ENCODE measurements at places on chromosomes 16 and 17.

- no peak for DNase-seq
These were observed 159.4 kb upstream of the ZNF267 start for GRCh38 chr16:31713945-31714902.

- DNase-seq = no peak
These were observed 300.0 kb downstream of the SNX29 start for GRCh38 chr16:12276576-12276975.

- DNase-seq = no peak
These were observed 2.3 kb upstream of the MYO15A start for GRCh38 chr17:18106211-18106610.

DNA sequence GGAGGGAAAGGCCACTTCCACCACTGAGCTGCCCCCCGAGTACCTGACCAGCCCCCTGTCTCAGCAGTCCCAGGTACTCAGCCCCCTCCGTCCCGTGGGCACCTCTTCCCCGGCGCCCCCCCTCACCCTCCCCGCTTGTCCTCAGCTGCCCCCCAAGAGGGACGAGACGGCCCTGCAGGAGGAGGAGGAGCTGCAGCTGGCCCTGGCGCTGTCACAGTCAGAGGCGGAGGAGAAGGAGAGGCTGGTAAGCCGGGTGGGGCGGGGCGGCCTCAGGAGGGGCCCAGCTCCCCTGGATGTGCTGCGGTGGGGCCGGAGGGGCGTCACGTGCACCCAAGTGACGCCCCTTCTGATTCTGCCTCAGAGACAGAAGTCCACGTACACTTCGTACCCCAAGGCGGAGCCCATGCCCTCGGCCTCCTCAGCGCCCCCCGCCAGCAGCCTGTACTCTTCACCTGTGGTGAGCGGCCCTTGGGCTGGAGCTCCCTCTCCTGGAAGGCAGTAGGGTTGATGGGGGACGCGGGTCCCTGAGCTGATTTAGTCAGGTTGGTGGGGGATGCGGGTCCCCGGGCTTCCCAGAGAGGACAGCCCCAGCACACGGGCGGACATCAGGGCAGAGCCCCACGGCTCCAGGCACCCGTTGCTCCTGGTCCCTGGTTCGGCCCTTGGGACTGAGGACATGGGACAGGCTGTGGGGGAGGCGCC, 9.5 kb upstream of the MRPL12 start:
- no peak for DNase-seq

DNA sequence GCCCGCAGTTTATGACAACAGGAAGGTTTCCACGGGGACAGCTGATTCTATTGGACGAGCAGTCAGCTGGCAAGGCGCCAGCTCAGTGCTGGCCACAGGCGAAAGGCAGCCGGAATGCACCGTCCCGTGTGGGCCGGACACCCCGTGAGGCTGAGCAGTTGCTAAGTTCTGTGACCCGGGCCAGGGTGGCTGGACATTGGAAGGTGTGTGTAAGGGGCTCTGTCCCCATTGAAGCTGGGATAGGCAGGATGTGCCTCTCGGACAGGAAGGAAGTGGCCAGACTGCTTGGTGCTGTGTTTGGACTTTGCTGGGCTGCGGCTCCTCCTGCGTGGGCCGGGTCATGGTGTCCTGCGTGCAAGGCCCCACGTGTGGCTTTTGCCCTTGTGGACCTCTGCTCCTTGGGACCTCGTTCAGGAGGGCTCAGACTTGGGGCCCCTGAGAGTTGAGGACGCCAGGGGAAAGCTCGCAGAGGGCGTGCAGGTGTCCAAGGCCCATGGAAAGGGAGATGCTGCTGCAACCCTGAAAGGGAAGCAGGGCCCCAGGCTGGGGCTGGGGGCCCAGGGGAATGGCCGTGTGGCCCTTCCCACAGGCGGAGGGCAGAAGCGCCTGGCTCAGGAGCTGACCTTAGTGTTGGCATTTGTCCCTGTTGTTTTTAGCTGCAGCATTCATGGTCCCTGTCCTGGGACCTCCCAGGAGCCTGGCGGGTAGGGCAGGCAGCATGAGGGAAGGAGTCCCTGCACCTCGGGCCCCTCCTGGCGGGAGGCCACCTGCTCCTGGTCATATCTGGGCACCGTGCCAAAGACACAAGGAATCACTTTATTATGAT, 10.0 kb downstream of the BAIAP2 start:
- no peak for DNase-seq

GRCh38 chr17:45288825-45289224, 26.9 kb upstream of the SPATA32 start:
- DNase-seq = no peak

DNA sequence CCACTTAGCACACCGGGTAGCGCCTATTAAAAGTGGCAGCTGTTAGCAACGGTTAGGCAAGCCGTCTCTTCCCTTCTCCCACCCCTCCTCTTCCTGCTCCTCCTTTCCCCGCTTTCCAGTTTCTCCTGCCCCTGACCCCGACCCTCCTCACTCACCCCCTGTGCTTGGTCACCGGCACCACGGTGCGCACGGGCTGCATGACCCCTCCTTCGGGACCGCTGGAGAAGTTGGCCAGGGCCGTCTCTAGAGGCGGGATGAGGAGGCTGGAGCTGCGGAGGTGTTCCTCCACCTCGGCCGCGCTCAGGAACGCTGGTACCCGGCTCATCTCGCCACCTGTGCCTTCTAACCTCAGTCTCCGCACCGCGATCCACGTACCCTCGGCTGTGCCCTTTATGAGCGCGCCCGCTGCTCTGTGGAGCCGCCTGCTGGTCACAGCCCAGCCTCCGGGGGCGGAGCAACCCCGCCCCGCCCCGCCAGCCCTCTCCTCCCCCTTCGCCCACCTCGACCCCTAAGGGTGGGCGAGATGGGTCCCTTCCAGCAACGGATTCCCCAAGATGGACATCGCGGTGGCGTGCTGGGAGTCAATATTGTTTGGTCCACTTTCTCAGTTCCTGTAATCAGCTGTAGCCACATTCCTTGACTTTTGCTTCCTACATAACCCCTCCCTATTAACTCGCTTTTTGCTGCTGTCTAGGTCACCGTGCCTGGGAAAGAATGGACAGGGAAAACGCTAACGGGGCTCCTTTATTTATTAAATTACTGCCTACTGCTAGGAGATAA, at the start of gene CRYM:
Gene CRYM (minus strand): TSS at position 364 of the 780 bp plus-strand sequence. CDS start 39 bp downstream, at position 325.
- DNase-seq = peak; percentile 28

DNA sequence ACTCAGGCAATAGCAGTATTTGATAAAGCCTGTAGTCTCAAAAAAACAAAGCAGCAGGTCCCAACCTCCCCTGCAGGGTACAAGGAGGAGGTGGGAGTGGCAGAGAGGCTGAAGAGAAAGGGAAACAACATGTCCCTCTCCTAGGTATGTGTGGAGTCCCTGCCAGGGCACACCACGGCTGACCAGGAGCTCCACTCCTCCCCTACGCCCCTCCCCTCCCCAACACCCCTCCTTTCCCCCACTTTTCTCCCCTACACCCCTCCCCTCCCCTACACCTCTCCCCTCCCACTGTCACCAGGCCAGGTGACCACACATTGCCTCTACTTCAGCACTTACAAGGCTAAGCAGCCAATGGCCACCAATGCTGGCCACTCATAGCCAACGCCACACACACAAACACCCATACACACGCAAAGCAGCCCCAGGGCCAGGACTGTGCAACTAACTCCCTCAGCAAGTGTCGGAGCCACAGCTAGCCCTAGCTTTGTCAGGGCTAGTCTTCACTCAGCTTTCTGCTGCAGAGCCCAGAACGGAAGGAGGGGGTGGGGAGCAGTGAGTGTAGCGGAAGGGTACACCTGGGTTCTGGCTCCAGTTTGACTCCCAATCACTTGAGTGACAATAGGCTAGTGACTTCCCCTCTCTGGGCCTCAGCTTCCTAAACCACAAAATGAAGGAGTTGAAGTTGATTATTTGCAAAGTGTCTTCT, 8.2 kb downstream of the CAVIN1 start:
- peak; percentile 33 for DNase-seq

GRCh38 chr16:370443-370842, at the start of gene MRPL28:
Gene MRPL28 (minus strand): TSS chr16:370538. CDS start chr16:370218, 320 bp downstream.
- DNase-seq = peak; percentile 95

DNA sequence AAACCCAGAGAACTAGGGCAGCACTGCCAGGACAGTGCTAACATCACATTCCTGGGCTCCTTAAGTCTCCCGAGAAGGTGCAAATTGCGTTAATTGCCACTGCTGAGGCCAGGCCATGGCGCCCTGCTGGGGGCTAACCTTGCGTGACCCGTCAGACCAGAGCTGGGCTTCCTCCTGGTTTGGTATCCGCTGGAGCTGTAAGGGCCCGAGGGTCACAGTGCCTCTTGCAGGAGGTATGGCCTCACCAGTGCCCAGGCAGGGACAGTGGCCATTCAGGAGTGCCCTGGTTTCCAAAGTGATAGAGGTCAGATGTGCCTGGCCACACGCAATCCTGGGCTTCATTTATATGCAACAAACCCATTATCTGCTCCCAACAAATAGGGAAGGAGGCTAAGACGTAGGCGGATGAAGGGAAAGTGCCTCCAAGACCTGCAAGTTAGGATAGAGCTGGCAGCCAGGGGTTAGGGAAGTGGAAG, 17.7 kb upstream of the ADCY9 start:
- DNase-seq = no peak

- DNase-seq = no peak
These were observed 12.1 kb downstream of the DNAJC7 start for GRCh38 chr17:42005166-42005565.

DNA sequence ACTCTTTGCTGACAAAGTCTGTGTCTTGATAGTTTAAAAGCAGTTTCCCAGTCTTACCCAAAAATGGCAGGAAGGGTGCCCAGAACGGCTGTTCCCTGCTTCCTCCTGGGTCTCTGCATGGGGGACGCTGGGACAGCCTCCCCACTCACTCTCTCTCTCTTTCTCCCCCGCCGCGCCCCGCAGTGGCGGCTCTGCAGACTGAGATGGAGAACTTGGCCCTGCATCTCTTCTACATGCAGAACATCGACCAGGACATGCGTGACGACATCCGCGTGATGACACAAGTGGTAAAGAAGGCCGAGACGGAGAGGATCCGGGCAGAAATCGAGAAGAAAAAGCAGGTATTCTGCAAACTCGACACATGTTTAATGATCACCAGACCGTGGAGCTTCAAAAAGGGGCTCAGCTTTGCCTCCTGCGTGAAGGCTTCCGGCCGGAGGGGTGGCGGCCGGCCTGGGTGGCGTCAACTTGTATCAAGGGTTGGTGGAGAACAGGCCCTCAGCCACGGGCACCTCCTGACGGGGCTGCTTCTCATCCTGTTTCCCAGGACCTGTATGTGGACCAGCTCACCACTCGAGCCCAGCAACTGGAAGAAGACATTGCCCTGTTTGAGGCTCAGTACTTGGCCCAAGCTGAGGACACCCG, 22.0 kb downstream of the CCDC40 start:
- no peak for DNase-seq

DNA sequence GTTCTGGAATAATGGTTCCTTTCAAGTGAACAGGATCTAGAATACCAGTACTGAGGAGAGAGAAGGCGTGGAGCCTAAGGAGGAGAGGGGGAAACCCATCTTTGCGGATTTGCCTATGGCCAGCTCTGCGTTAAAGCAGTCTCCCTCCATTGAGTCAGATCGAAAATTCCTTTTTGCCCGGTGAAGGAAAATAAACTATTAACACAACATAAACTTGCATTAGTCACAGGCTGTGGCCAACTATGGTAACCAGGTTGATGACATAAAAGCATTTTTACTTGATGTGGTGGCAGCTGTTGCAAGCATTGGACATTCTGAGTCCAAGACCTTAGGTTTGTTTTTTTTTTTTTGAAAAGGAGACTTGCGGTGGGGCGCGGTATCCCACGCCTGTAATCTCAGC, 8.9 kb downstream of the LDAF1 start:
- DNase-seq = no peak

DNA sequence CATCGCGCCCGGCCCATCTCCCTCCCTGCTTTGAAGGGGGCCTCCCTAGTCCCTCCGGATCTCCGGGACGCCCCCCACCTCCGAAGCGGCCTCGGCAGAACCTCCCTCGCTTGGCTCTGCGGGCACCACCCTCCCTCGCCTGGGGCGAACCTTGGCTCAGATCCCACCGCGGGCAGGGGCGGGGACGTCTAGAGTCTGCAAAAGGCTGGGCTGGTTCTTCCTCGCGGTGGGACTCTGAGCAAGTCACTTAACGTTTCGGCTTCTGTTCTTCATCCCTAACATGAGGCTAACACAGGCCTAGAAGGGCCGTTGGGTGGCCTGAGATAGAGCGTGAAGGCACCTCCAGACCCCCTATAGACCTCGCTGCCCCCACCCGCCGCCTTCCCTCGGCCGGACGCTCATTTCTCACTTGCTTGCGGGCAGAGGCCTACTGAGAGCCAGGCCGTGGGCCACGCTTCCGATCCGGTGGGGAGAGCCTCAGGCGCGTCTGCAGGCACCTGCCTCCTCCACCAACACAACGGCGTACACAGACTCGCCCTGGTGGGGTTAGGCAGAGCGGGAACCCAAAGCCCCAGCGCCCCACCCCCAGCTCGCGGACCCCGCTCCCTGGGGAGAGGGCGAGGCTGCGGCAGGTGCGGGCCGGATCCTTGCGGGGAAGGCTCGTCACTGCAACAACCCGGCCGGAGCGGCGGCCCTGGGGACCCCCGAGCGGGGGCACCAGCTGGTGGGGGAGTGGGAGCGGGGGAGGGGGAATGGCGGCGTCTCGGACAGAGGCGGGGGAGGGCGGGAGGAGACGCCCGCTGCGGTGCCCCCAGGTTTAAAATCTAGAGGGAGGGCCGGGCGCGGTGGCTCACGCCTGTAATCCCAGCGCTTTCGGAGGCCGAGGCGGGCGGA, 5.4 kb downstream of the MYO1C start:
- peak; percentile 57 for DNase-seq

- DNase-seq = no peak
These were observed 55.0 kb upstream of the GSE1 start for GRCh38 chr16:85557971-85558657.

- DNase-seq = peak; percentile 75
These were observed 46.9 kb upstream of the HNF1B start for GRCh38 chr17:37791447-37792399.

DNA sequence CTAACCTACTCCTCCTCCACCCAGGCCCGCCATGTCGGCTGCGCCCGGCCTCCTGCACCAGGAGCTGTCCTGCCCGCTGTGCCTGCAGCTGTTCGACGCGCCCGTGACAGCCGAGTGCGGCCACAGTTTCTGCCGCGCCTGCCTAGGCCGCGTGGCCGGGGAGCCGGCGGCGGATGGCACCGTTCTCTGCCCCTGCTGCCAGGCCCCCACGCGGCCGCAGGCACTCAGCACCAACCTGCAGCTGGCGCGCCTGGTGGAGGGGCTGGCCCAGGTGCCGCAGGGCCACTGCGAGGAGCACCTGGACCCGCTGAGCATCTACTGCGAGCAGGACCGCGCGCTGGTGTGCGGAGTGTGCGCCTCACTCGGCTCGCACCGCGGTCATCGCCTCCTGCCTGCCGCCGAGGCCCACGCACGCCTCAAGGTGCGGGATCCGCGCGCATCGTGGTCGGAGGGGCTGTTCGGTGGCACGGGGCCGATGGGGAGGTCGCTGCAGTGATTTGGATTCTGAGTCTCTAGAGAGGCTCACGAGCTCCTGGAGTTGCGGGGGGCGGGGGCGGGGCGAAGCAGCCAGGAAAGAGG, 878 bp downstream of the TRIM72 start:
- DNase-seq = no peak

GRCh38 chr16:22673421-22673831, 140.5 kb upstream of the HS3ST2 start:
- DNase-seq = no peak

- no peak for DNase-seq
These were observed 15.4 kb upstream of the KCNJ16 start for GRCh38 chr17:70059649-70060048.
